SJCRH30 (cell line): ENCODE measurements at places on chromosomes 2 and 18.

- no peak for DNase-seq
Measured at GRCh38 chr2:240788482-240788881, 31.5 kb downstream of the KIF1A start.

DNA sequence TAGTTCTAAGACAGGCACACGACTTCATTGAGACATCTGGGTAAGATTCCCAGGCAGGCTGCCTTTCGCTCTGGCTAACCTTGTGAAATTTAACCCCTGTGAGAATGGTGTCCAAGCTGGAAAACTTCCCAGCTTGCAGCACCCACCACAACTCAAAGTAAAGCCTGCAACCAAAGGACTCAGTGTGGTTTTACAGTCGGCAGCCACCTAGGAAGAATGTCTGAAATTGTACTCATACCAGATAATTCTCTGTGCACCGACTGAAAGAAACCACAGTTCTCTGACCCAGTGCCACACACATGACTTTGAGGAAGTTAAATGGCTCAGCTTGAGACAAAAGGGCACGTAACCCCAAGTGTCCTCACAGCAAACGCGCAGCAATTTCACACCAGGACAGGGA is 125.7 kb downstream of the RBMS1 start:
- peak; percentile 86 for DNase-seq

DNA sequence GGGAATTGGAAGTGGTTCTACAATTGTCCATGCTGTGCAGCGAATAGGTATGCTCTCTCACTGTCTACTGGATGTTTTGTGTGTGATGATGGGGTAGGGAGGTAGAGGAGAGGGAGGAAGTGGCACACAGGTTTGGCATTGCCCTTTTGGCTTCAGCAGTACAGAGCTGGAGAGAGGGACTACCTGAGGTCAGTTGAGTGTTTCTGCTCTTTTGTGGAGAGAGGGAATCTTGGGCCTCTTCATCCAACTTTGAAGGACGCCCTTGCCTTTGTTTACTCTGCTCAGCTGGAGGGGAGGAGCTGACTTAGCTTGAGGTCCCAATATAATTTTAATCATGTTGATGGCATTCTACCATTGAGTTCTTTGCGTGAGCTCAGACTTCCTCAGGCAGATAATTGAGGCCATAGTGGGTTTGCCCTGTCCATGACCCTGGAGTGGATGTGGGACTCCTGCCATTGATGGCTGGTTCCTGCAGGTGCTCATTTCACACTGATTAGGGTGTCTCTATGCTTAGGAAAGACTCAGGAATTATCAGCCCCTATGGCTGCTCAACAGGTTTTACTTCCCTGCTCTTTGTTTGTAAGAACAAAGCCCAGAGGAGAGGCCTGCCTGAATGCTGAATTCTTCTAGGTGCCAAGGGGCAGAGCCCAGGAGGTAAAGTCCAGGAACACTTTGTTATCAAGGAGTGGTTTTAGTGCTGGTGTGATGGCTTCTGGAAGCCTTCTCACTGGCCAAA is 7.2 kb downstream of the RPIA start:
- DNase-seq = no peak

GRCh38 chr2:144455987-144456386 is 63.9 kb downstream of the ZEB2 start:
- DNase-seq = no peak

GRCh38 chr2:154704991-154705390 is 6.5 kb downstream of the KCNJ3 start:
- no peak for DNase-seq

DNA sequence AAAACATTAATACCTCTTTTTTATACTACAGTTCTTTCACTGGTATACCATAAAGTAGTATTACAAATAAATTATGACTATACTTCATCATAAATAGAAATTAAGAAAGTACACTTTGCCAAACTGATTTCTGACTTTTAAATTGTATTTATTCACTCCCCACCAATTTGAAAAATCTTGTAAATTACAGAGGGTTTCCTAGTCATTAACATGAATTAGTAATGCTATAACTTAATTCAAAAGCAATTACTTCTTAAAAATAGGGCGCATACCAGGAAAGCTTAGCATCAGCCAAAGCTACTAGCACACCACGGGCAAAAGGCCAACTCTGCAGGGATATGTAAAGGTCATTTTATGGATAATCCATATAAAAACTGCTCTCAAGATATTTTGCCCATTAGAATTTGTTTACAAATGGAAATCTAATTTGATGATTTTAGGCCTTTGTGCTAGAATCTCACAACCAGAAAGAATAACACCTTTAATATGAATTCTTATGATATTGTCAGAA is 142.3 kb downstream of the PIGN start:
- no peak for DNase-seq

GRCh38 chr2:225010804-225011203 is 31.5 kb downstream of the DOCK10 start:
- DNase-seq = no peak
